Stimulated activated CD4-positive, alpha-beta T cell treated with anti-CD3 and anti-CD28 coated beads, Interleukin-1b, Interleukin-23, amount 100 ng/mL, for 24 hours (primary cell): ENCODE measurements at places on chromosomes 1 and 21.

DNA sequence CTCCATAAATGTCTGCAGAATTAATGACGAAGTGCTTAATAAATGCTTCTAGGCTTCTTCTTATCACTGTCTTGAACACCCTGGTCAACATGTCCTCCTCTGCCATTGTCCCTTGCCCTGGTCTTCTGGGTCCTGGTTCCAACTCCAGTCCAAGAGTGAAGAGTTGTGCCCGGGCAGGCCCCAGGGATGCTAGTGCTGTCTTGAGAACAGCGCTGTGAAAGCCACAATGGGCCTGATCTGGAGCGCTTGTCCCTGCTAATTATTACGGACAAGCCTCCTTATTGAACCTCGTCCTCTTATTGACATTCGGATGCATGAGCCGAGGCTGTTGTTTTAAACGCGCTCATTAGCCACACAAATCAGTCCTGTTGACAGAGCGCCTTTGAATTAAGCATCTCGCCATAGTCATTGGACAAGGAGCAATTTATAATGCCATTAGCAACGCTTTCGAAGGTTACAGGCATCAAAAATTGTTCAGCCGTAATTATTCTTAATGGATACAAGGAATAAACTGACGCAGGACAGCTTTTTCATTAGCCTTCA lies 211.6 kb upstream of the POU3F1 start:
- no peak for DNase-seq

DNA sequence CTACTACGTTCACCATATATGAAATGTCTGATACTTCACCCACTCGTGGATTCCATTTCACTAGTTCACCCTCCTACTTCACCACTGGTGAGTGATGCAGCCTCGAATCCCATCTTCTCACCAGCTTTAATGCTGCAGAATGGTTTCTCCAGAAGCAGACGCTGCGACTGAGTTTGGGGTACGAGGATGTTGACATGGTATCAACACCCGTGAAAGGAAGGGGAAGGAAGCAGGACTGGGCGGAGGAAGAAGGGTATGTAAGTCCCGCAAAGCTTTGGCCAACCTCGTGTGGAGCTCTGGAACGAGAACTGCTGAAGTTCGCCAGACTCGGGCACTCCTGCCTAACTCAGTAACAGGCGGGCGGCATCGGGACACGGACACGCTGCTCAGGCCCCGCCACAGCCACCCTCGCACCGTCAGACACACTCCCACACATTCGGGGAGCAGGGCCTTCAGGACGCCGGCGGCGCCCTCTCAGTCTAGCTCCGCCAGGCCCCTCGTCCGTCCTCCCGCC lies 833 bp upstream of the DIP2A start:
- no peak for DNase-seq

- no peak for DNase-seq
Observed at GRCh38 chr1:151369621-151370048, 2.9 kb downstream of the SELENBP1 start.

GRCh38 chr1:107972391-107973180 lies 7.6 kb upstream of the VAV3 start:
- DNase-seq: no peak

DNA sequence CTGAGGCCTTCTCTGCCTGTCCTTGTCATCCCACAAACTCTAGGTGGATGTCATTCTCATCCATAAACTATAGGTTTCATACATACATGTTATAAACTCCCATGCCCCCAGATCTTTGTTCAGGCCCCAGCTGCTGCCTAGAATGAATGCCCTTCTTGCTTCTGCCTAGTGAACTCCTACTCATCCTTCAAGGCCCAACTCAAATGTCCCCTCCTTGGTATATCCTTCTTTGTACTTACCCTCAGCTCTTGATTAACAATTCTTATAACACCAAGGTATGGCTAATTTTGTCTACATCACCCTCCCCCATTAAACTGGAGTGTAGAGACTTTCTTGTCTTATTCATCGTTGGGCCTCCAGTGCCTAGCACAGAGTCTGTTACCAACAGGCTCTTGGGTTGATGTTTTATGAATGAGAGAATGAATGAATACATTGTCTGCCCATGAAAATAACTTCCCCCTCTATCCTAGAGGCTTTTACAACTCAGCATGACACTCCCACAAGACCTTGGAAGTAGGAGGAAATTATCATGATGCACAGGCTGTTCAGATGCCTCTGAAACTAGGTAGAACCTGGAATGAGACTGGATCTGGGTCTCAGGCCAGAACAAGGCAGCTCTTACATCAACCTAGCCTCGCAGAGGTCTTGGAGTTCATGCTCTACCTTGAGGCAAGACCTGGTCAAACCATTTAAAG lies 26.9 kb downstream of the EPHB2 start:
- DNase-seq: no peak
